ENCODE measurements at places on chromosomes 11 and 22.

GRCh38 chr11:12569499-12570425, 104.5 kb upstream of the TEAD1 start:
- DNase-seq = no peak

DNA sequence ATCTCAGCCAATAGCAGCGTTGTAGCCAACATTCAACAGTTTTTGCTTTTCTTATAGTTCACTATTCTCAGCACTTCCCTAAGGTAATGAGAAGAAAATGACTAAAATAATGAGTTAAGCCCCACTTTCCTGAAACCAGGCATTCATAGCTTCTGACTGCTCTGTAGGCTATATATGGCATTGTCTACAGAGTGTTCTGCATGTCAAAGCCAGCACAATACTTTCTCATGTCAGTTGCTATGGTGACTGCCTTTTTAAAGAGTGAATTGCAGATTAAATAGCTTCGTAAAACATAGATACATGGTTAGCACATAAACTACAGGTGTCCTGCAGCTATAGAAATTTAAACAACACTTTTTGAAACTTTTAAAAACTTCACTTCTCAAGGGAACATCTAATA, 1256.1 kb upstream of the CNTN5 start:
- DNase-seq = no peak

DNA sequence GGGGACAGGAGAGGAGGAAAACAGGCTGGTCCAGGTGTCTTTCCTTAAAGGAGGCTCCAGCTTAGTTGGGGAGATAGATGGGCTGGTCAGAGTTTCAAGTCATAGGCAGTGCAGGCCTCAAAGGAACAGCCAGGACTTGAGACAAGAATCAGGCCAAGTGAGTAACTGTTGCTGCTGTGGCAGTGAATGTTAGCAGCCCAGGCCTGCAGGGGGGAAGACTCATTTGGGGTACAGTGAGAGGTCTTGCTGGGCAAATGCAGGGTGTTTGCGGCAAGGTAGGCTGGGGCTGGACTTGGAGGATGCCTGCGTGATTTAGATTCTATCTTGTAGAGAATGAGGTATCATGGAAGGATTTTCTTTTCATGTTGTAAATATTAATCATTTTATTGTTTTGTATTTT, 24.1 kb downstream of the PTPRJ start:
- no peak for DNase-seq

GRCh38 chr11:133947321-133947756, 9.4 kb downstream of the IGSF9B start:
- DNase-seq = peak; percentile 41

DNA sequence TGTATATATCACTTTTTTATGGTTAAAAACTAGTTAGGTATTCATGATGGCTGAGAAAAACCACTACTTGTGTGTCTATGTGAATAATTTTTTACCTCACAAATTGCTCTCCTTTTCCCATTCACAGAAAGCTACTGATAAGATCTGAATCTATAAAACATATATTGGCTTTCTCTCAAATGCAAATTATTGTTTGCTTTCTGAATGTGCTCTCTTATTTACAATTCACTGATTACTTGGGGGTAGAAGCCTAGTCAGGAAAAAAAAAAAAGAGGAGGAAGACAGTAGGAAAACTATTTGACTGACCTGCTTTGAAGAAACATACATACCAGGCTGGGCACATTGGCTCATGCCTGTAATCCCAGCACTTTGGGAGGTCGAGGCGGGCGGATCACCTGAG, 20.5 kb downstream of the PGM2L1 start:
- DNase-seq = no peak

- DNase-seq = no peak
Observed at GRCh38 chr22:39773976-39774539, 119.5 kb downstream of the ENTHD1 start.

DNA sequence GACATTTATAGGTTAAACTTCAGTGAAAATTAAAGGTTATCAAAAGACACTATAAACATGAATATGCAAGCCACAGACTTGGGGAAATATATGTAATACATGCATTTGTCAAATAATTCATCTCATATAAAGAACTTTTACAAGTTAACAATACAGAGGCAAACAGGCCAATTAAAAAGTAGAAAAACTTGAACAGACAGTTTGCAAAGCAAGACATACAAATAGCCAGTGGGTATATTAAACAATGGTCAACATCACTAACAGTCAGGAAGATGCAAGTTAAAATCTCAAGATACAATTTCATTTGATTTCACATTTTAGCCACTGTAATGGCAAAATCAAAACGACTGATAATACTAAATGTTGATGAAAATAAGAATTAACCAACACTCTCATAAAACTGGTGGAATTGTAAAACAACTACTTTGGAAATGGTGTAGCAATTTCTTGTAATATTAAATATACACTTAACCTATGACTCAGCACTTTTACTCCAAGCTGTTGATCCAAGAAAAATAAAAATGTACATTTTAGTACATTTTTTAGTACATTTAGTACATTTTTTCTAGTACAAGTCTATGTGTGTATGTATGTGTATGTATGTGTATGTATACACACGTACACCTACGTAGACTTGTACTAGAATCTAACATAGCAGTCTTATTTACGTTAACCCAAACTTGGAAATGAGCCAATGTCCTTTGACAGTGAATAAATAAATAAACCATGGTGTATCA, 62.8 kb downstream of the LRRC74B start:
- no peak for DNase-seq

GRCh38 chr11:104692751-104693150, 205.5 kb downstream of the CASP12 start:
- DNase-seq = no peak

GRCh38 chr11:134252346-134253187, 585 bp downstream of the THYN1 start:
- DNase-seq = no peak

- DNase-seq = no peak
Observed at GRCh38 chr11:124098141-124098540, 17.1 kb upstream of the VWA5A start.

GRCh38 chr22:19105867-19106802, 16.1 kb downstream of the DGCR2 start:
- DNase-seq = no peak

GRCh38 chr11:27740362-27741013, 40.2 kb upstream of the BDNF start:
- no peak for DNase-seq

DNA sequence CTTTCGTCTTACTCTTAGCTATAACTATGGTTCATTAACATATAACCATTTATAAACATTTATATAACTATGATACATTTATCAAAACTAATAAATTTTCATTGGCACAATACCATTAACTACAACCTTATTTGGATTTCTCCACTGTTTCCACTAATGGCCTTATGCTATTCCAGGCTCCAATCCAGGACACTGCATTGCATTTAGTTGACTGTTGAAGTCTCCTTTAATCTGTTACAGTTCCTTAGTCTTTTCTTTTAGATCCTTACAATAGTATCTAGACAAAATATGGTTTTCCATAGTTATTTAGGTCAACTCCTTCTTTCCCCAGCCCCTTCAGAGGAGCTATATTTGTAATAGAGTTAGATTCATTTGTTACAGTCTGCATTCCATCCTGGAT, 47.2 kb downstream of the CCDC34 start:
- DNase-seq = no peak

- no peak for DNase-seq
Observed at GRCh38 chr11:94043241-94043640, 22.1 kb downstream of the HEPHL1 start.

DNA sequence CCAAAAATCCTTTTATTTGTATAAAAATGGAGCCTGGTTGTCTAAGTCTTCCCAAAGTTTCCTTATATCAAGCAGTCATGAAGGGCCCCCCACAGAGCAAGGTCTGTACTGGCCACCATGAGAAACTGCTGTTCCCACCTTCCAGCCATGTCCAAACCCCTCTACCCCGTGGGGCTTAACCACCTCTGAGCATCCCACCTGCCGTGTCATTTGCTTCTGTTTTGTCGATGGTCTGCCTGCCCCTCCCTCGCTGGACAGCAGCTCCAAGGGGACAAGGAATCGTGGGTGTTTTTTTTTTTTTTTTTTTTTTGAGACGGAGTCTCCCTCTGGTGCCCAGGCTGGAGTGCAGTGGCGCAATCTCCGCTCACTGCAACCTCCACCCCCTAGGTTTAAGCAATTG, 11.1 kb upstream of the ANO1 start:
- no peak for DNase-seq

DNA sequence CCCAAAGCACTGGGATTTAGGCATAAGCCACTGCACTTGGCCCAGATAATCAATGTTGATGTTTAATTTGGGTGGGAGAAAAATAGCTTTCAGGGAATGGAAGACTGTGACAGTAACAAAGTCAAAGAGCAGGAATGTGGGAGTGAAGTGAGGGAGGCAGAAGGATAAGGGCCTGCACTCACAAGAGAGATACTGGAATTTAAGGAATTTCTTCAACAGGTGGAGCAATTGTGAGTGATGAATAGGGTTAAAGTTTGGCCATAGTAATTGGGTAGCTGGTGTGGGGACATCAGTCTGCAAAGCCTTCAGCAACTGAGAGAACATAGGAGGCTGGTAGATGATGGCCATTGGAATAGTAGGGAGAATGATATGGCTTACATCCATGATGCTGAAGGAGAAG, 8.6 kb upstream of the APBB1 start:
- no peak for DNase-seq

- DNase-seq = no peak
Observed at GRCh38 chr11:63862923-63863322, 24.0 kb downstream of the MARK2 start.

GRCh38 chr22:46234969-46235368, 15.1 kb downstream of the CDPF1 start:
- no peak for DNase-seq

GRCh38 chr11:40302669-40303068, 1156.8 kb downstream of the LRRC4C start:
- no peak for DNase-seq

DNA sequence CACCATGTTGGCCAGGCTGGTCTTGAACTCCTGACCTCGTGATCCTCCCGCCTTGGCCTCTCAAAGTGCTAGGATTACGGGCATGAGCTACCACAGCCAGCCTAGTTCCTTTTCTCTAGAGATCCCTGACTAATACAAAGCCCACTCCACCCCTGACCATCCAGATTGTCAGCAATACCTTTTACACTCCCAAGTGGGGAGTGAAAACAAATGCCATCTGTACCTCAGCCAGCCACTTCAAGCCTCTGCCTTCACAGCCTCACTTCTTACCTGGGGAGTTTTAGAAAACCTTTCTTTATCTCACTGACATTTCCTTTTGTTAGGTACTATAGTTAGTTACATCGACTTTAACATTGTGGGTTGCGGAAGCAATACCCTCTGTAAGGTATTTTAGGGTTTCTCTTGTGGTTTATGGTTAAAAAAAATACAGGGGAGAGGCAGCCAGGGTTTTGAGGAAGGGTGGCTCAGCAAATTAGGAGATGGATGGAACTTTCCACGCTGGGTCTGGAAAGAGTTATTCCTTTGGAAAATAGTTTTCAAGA, 8.9 kb downstream of the TOM1 start:
- no peak for DNase-seq

- DNase-seq = no peak
Observed at GRCh38 chr11:69011624-69012091, 1.4 kb downstream of the MRGPRF start.

DNA sequence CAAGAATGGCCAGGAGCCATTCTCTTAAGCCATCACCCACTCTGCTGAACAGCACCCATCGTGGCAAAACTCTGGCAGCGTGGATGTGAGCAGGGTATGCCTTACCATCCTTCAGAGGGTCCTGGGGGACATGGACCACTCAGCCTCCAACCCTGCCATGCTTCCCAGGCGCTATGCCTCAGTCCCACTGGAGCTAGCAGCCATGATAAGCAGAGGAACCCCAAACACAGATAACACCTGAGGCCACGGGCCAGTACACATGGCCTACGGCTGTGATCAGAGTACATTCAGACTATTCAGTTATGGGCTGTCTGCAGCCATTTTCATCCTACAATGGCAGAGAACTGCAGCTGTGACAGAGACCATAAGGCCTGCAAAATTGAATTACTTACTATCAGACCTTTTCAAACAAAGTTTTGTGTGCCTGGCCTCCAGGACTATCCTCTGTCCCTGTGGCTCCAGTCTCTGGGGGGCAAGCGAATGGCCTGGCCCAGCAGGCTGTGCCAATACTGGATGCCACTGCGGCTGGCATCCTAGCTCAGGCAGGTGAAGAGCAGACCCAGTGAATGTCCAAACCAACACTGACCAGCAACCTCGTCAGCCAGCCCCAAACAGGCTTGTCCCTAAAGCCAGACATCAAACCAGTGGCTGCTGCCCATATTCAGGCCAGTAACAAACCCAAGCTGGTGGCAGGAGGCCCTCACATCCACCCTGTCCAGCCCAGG, 6.9 kb downstream of the ARVCF start:
- DNase-seq = no peak

DNA sequence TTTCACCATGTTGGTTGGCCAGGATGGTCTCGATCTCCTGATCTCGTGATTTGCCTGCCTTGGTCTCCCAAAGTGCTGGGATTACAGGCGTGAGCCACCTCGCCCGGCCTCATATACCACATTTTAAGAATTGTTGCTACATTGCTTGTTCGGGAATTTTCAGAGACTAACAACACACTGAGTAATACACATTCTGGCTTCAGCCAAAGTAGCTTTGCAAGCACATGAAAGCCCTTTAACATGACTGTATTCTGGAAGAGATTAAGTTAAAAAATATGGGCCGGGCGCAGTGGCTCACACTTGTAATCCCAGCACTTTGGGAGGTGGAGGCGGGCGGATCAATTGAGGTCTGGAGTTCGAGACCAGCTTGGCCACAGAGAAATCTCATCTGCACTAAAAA, 15.0 kb downstream of the CRTAM start:
- no peak for DNase-seq

DNA sequence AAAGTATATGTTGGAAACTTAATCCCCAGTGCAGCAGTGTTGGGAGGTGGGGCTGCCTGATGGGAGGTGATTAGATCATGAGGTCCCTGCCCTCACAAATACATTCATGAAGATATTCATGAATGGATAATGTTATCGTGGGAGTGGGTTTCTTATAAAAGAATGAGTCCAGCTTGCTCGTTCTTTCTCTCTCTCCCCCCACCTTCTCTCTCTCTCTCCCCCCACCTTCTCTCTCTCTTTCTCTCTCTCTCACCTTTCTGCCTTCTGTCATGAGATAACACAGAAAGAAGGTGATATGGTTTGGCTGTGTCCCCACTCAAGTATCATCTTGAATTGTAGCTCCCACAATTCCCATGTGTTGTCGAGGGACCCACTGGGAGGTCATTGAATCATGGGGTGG, 66.7 kb upstream of the NUP50 start:
- no peak for DNase-seq

- no peak for DNase-seq
Observed at GRCh38 chr11:70481625-70482528, 83.5 kb downstream of the CTTN start.

GRCh38 chr11:96361778-96362177, 18.8 kb upstream of the MAML2 start:
- DNase-seq = no peak
